ENCODE measurements at places on chromosomes 5 and 9. TPM values are rescaled to one million over a fixed set of nuclear protein-coding genes. Genes with fewer than 3 reads are reported as not detected.
A peak's percentile ranks its signal among the peaks of the same experiment; 100 is the strongest.

SLC36A2 gene
- total RNA-seq: not detected

DNA sequence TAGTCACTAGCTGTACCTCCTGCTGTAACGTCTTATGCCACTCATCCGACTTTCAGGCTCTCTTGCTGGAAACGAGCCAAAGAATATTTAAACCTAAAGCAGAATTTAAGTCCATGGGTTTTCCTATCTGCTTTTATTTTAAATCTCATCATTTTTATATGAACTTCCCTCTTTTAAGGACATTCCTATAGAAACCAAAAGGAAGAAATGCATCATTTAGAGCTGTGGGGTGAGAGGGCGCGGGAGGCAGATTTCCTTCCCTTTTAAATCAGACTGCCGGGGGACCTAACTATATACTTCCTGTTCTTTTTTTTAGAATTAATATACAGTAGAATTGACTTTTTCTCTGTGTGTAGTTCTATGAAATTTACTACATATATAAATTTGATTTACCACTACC is 468.8 kb downstream of the BNC2 start:
- no peak for DNase-seq

- no peak for DNase-seq
Observed at GRCh38 chr5:112975721-112976431, 722 bp upstream of the DCP2 start.

DNA sequence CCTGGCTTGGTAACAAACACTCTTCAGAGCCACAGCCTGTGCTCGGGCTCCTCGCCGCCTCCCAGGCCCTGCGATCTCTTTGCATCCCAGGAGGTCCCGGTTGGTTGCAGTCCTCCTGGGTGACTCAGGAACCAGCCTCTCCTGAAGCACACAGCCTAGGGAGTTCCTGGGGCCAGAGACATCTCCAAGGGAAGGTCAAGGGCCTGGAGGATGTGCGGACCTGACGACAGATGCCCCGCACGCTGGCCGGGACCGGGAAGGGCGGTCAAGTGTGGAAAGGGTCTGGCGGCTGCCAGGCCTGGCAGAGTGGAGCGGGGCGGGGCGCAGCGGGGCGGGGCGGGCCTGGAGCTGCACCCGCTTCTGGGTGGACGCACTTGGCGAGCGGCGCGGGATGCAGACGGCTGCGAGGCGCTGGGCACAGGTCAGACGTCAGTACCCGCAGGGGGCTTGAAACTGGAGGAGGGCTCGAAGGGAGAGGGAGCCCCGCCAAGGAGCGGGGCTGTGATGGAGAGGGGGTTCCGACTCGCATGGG is 45.0 kb upstream of the PRSS3 start:
- peak; percentile 12 for DNase-seq

DNA sequence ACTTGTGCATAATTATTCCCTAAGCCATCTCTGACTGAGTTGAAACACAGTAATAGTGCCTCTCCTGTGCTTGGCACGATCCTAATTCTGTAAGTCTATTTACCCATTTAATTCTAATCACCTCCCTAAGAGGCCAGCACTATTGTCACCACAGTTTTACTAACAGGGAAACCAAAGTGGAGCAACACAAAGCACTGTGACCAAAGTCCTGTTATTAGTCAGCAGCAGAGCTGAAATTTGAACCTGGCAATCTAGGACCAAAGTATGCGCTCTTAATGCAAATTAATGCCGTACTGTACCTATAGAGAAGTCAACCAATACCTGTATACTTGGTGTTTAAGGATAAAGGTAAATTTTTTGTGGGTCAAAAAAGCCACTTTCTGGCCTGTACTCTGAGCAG is 77.1 kb upstream of the CNTLN start:
- no peak for DNase-seq

- DNase-seq: no peak
Observed at GRCh38 chr9:16012621-16013020, 459.8 kb downstream of the CCDC171 start.

DNA sequence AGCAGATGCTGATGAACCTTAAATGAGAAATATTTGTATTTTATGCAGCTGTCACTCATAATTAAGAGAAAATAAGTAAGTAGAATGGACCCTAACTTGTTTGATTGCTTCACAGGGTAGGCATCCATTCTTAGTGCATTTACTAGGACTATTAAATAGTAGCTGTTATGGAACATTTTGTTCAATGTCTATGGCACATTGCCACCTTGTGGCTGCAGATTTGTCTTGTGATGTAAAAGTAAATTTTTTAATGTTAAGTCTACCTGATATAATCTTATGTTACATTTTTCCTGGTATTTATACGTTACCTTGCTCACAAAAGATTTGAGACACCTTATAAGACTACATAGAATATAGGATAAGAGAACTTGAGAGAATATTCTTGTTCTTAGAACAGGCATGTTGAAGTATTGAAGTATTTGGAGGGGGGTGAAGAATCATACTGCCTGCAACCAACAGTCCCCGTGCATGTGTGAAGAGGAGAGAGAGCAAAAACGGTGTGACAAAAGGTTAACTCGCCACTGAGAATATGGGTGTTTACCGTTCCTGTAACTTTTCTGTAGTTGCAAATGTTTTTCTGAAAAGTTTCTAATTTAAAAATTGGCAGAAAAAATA is 161.1 kb downstream of the MAST4 start:
- DNase-seq: peak; percentile 53

RFX3 gene
- total RNA-seq: 17.6 TPM

DNA sequence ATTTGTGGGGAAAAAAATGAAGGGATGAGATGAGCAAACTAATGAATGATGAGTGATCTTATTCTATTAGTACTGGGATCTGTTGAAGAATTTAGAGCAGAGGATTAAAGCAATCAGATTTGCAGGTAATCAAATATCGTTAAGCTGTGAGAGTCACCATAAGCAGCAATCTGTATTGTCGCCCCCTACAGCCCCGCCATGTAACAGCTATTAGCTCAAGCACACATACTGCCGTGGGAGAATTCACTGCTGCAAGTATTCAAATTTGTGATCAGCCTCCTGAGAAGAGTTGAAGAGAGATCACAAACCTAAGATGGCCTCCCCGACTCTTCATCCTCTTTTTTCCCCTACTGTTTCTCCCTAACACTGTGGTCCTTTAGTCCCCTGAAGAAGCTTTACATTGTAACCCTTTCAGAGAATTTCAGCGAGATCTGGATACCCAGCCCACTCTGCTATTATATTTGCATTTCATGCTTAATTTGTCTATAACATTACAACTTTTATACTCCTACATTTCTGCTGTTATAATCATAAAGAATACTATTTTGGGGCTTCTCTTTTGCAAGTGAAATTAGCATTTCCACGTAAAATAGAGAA is 28.5 kb upstream of the PHF24 start:
- no peak for DNase-seq

- no peak for DNase-seq
Observed at GRCh38 chr9:84932915-84933527, 263.5 kb downstream of the NTRK2 start.

CORO2A gene
- total RNA-seq: 6.4 TPM

DNA sequence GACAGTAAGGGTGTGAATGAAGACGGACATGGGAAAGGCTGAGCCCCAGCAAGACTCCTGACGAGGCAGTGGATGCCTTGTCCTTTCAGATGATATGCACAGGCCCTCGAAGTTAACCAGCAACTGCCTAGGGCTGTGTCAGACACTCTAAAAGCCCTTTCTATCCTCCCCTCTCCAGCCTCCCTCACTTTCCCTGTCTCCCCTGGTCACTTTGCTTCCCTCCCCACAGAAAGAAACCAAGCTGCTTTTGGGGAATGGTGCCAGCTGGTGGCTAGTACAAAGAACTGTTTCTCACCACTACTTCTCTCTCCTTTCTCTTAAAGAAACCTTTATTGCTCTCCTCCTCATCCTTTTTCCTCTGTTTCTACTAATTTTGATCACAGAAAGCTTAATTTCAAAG is 21.4 kb downstream of the LHFPL2 start:
- no peak for DNase-seq

GRCh38 chr5:124761010-124761409 is 14.6 kb upstream of the ZNF608 start:
- no peak for DNase-seq

DNA sequence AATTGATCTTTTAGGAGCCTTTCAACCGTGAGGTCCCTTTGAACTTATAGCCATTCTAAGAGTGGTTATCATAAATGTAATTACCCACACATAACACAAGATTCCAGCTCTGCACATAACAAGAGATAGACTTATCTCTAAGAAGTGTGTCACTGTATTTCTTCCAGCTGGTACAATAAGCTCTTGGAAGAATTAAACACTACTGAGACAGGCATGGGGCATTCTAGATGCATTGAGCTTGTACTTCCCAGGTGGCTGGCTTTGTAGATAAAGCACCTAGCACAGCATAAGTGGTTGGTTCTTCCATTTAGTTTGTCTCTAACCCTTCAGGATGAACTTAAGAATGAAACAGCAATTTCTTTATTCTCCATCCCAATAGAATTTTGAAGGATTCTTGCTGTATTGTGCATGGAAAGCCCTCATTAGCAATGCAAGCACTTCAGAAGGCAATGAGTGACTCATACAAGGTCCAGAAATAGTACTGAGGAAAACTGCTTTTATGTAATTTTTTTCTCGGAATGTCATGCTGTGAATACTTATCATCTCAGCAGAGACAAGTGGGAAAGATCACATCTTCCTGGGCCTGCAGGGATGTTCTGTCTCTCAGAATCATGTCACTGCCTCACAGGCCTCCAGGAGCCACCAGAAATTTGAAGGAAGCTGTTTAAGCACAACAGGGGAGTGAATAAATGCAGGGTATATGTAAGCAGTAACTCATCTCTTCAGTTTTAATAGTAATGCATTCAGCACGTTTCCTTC is 91.1 kb upstream of the CD180 start:
- no peak for DNase-seq

SLC34A3 gene
- not detected for total RNA-seq

C9orf43 gene
- 0.61 TPM for total RNA-seq

PCDHGB4 gene
- total RNA-seq: not detected

SPEF2 gene
- total RNA-seq: 3.5 TPM

AHRR gene
- total RNA-seq: 0.22 TPM

CDH9 gene
- total RNA-seq: not detected

DNA sequence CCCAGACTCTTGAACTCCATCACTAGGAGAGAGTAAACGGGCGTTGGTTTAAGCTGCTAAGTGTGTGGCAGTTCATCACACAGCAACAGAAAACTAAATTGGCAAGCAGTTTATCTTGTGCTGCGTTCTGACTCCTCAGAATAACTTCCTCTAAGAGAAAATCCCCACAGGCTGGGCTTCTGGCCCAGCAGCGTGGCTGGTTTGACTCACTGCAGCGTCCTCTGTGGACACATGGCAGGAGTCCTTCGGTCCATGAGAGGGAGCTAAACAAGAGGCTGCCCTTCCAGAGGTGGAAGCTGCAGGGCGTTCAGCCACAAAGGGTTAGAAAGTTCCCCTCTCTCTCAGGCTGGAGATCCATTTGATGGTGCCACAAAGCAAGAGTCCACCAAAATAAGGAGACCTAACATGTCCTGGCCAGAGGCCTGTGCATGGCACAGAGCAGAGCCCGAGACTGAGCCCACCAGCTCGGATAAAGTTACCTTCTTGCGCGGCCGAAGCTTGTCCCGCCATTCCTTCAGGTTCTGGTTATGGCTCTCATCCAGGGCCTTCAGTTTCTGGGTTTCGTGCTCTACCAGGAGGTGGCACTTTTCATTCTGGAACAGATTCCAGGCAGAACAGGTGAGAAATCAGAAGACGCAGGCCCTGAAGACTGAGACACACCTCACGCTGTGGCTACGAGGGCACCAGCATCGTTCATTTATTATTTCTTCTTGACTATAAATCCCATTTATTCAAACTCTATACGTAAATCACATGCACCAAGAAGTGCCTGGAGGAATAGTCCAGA is 46.2 kb upstream of the FBXW11 start:
- no peak for DNase-seq

- DNase-seq: no peak
Observed at GRCh38 chr5:148559461-148559860, 94.9 kb downstream of the HTR4 start.

DNA sequence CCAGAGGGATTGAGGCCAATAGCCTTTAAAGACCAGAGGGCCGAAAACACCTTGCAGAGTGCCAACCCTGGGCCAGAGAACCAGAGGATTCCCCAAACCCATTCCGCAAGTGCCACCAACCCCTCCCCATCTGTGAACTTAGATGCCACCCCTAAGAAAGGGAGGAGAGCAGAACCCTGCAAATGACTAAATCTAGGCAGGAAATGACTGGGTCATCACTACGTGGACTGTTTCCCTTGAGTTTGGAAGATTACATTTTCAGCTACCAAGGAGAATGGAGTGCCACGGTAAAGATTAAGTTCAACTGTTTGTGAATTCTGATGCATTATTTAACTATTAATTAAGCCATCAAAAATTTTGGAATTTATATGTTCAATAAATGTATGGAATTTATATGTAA is 142.8 kb downstream of the ENC1 start:
- DNase-seq: no peak
